ENCODE measurements at places on chromosomes 16 and 17.

DNA sequence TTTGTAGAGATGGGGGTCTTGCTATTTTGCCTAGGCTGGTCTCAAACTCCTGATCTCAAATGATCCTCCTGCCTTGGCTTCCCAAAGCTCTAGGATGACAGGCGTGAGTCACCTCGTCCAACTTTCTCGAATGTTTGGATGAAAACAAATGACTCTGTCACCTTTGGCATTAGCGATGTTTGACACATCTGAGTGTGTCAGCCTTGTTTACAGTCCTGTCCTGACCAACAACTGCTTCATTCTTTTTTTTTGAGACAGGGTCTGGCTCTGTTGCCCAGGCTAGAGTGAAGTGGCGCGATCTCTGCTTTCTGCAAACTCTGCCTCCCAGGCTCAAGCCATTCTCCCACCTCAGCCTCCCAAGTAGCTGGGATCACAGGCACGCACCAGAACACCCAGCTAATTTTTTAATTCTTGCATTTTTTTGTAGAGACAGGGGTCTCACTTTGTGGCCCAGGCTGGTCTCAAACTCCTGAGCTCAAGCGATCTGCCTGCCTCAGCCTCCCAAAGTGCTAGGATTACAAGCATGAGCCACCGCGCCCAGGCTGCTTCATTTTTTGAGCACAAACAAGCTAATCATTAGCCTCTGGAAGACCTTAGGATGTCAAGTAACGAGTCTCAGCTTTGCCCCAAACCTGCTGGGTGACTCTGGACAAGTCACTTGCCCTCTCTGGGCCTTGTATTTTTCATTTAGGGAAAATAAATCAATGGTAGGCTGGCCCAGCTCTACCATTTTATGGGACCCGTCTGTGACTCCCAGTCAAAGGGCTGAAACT, 7.4 kb downstream of the MYH11 start:
- no peak for DNase-seq

DNA sequence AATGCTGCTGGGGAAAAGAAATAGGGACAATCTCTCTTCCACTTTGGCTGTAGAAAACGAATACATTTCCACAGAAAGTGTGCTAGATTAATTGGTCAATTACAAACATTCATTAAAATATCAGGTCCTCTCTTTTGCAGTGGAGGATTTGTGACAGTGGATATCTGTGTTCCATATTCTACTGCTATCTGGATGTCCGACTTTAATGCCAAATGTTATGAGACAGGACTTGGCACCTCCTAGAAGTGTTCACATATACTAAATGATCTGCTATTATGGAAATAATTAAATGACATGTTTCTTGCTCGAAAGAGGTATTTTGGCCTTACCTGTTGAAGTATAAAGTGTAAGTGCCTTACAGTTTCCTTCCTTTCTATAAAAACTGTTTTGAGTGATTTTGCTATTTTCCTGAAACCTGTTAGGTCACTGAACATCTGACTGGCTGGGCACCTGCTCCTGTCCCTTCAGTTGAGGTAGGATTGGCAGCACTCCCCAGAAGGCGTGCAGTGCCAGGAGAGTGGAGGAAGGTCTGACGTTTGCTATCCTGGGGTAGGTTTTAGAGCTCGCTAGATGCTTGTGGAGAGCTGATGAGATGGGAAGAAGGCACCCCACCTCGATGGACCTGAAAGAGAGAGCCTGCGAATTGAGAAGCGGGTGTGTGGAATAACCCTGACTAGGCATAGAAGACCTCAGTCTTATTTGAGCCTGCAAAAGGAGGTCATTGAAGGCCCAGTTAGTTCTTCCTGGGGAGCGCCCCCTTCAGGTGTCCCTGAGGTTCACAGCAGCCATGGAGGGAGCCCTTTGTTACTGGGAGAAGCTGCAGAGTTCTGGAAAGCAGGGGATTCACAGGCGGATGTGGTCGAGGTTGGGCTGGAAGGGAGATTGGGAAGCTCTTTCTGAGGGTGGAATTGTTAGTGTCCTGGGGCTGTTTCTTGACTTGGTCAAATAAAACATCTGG, 159.4 kb upstream of the ZNF267 start:
- no peak for DNase-seq

DNA sequence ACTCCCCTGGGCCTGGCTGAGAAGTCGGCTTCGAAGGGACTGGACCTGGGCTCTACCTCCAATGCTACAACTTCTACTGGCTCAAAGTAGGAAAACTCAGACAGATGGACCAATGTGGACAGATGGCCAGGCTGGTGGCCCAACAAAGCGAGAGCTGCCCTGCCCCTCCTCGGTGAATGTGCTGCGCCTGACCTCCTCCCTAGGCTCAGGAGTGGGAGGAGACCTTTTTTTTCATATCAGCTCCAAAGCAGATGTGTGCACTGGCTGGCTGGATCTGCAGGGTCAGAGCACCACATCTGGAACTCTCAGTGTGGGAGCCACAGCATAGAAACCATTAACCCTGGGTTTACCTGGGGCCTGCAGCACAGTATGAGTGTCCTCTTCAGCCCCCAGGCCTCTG, 20.8 kb downstream of the ATP6V0D1 start:
- DNase-seq = no peak

- no peak for DNase-seq
Observed at GRCh38 chr16:82598771-82599170, 28.0 kb upstream of the CDH13 start.

GRCh38 chr17:45852535-45853297, 8.0 kb downstream of the SPPL2C start:
- DNase-seq = peak; percentile 69

DNA sequence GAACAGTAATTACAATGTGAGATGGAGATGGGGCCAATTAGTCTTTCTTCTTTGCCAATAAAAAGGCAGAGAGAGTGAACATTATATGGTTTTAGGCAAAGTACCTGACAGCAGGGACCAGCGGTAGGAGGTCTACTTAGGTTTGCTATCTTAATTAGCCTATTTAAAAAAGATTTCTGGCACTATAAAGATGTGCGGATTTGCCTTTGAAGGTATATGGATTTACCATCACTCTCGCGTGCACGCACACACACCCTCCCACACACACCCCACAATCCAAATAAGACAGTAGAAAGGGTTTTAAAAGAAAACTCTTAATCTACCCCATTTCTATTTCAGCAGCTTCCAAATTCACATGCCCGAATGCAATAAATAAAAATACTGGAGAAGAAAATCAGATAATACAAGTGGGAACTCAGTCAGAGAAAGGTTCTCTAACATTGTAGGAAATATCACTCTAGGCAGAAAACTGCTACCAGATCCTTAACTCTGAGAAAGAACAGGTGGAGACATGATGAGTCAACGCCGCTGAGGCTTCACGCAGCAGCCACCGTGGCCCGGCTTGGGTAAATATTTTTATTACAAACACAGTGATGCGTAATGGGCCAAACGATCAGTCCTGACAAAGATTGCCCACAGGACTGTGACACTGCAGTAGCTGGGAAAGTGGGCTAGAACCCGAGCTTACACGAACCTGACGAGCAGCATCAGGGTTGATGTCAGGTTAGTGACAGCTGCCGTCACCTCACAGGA, 66.6 kb upstream of the AXIN2 start:
- no peak for DNase-seq

- DNase-seq = no peak
Observed at GRCh38 chr17:3796110-3796821, 4.7 kb downstream of the ITGAE start.

- no peak for DNase-seq
Observed at GRCh38 chr17:17304521-17304985, 1.4 kb downstream of the NT5M start.

- no peak for DNase-seq
Observed at GRCh38 chr16:69373019-69373418, 12.8 kb downstream of the TERF2 start.

GRCh38 chr16:71840052-71840451, 5.7 kb upstream of the ATXN1L start:
- DNase-seq = no peak

- no peak for DNase-seq
Observed at GRCh38 chr16:87393680-87394055, 1.5 kb downstream of the MAP1LC3B start.

- DNase-seq = no peak
Observed at GRCh38 chr16:78768718-78769117, 669.3 kb downstream of the WWOX start.

DNA sequence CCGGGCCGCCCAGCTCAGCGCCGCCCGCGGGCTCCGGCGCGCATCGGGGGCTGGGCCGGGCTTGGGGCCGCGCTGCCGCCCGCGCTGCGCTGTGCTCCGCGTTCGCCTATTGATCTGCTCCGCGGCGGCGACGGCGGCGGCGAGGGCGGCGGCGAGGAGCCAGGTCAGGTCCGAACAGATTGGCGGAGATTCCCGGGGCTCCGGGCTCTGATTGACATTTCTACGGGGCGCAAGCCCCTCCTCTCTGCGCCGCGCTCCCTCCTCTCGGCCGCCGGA, 559 bp downstream of the IRX3 start:
- DNase-seq = no peak

- no peak for DNase-seq
Observed at GRCh38 chr16:69924777-69925191, 26.4 kb upstream of the CLEC18A start.

DNA sequence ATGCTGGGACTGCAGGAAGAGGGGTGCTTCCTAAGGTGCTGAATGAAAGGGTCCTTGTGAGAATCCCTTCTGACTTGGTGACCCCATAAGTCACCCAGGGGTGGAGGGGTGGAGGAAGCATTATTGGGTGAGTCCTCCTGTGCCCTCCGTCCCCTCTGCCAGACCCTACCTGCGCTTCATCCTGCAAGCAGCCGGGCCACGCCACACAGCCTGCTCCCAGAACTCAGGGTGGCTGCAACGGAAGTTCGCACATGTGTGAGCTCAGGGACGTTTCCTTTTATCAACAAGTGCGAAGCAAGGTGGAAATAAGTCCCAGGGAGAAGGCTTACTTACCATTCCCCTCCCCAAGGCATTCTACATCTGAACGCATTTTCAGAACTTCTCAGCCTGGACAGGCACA, 40.9 kb downstream of the COX4I1 start:
- no peak for DNase-seq

GRCh38 chr16:29675811-29676643, 3.0 kb upstream of the QPRT start:
- peak; percentile 80 for DNase-seq

All from suppressor macrophage (primary cell).